ENCODE measurements at places on chromosomes 12 and 14.

DNA sequence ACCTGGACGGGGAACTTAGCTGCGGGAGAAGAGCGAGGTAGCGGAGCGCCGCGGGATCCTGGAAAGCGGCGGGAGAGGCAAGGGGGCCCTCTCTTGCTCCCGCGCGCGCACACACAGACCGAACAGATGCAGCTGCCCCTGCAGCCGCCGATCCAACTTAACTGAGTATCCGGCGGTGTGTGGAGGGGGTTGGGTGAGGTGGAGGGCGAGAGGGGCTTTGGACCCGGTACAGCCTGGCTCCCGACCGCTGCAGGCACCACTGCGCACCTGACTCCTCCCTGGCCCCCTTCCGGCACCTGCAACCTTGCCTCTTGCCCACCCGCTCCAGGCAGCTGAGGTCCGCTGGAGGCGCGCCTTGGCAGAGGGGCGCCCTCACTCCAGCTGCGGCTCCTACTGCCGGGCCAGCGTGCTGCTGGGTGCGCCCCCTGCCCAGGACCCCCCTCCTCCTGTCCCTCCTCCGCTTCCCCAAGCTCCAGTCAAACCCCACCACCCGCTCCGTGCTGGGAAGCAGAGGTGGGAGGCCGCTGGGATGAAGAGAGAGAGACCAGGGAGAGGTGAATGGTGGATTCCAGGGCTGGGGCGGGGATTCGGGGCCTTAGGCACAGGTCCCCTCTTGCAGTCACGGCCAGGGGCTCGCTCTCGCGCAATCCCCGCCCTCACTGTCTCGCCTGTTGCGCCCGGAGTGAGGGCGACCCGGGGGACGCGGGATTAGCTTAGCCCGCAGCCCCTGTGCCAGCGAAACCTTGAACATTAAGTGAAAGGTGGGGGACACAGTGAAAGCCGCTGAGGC lies 2.6 kb downstream of the DIO3 start:
- no peak for DNase-seq

DNA sequence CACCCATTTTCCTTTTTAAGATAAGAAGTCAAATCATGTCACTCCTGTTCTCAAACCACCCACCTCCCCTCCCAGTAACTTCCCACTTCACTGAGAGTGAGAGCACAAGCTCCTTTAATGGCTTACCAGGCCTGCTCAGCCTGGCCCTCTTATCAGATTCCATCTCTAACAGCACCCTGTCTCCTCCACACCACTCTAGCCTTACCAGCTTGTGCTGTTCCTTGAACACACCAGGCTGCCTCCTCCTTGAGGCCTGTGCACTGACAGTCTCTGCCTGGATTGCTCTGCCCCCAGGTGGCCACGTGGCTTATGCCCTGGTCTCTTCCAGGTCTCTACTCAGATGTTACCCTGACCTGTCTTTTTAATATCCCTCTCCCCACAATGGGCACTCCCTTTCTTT lies 40.1 kb upstream of the EVL start:
- DNase-seq, result peak; percentile 24

DNA sequence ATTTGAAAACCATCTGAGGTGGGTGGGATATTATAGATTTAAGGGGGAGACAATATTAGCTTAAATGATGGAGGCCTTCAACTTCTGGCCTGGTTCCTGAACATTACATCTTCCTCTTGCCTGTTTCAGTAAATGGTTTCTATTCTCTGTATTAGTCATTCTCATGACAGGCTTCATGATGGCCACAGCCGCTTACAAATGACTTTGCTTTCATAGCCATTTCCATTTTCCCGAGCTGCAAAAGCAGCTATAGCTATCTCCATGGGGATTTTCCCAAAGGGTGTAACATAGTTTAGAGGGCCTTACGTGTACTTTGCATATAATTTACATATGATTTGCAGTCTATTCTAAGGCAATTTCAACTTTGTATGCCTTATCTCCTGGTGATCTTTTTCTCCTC lies 121.8 kb downstream of the NRXN3 start:
- DNase-seq, result no peak

- no peak for DNase-seq
Observed at GRCh38 chr14:67821121-67821520, 1.5 kb downstream of the RAD51B start.

- DNase-seq, result no peak
Observed at GRCh38 chr12:111573476-111573875, 25.6 kb downstream of the ATXN2 start.

DNA sequence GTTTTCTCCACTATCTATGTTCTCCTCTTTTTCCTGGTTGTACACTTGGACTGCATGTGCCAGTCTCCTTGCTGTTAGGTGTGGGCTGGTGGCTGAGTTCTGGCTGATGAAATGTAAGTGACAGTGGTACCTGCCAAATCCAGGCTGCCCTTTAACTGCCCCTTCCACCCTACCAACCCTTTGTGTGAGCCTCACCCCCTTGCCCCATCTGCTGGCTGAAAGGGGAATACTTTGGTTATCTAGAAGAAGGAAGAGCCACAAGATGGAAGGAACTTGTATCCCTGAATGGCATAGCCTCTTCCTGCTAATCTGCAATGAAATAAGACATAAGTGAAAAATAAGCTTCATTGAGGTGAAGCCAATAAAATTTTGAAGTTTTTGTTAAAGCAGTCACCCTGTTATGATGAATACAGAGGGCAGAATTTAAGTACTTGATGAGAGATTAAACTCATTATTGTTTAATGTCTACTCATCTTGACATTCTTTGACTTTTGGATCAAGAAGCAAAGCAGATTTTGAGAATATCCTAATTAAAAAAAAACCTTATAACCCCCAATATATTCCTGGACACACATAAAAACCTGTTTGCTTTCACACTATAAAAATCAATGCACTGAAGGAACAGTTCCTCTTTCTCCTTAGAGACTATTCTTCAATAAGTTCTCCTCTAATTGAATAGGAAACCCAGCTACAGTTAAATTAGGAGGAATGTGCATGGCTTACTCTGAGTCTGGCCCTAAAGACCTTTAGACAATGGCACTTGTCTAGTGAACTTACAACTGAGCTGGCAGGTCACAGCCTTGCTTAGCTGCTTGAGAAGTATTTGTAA lies 262.6 kb upstream of the BTG1 start:
- DNase-seq, result peak; percentile 10

GRCh38 chr12:116393255-116393654 lies 115.8 kb upstream of the MED13L start:
- DNase-seq, result no peak

GRCh38 chr14:66003082-66003730 lies 483.0 kb upstream of the CCDC196 start:
- no peak for DNase-seq

- no peak for DNase-seq
Observed at GRCh38 chr12:92360543-92360942, 214.9 kb upstream of the BTG1 start.

DNA sequence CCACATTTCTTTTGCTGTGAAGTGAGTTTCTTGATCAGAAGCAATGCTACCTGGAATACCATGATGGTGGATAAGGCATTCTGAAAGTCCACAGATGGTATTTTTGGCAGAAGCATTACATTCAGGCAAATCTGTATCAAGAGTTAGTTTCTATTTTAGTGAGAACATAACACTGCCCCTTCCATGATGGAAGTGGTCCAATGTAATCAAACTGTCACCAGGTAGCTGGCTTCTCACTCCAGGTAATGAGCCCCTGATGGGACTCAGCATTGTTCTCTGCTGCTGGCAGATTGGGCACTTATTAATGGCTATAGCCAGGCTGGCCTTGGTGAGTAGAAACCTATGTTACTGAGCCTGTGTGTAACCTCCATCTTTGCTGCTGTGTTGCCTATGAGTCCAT lies 80.7 kb downstream of the KCNA5 start:
- no peak for DNase-seq

DNA sequence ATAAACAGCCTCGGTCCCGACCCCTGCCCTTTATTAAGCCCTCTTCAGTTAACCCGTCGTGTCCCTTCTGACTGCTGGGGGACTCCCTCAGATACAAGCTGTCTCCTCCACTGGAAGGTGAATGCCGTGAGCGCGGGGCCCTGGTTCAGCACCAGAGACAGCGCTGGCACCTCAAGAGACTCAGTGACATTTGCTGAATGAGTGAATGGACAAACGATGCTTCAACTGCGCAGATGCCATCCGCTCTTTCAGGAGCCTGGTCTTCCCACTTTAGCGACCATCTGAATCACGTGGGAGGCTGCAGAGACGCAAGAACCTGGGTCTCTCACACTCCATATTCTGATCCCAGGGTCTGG lies 92.6 kb upstream of the SFSWAP start:
- DNase-seq, result peak; percentile 42

DNA sequence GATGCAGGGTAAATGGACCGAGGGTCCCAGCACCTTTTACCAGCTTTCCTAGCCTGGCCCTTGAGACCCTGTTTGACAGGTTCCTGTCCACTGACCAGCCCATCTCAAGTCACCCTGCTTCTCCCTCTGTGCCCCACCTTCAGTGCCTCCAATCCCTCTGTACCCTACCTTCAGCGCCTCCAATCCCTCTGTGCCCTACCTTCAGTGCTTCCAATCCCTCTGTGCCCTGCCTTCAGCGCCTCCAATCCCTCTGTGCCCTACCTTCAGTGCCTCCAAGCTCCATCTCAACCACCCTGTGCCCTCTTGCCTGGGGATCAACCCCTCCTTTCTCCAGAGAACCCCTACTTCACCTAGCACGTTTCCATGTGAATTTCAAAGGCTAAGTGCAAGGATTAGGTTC lies 54.3 kb downstream of the ZFP36L1 start:
- no peak for DNase-seq

DNA sequence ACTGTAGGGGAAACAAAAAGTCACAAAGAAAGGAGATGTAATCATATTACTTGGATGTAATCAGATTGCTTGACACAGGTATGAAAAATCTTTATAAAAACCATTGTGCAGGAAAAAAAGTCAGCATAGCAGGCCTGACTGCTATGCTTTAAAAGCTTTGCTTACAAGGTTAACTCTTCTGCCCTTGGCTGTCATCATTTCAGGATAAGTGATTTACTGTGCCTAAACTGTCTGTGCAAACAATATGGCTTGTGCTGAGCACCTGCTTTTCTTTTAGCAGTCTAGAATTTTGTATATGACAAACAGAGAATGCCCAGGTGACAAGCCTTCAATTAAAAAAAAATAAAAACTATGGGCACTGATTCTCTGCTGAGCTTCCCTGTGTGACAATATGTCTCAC lies 63.8 kb upstream of the PLEKHG7 start:
- no peak for DNase-seq

- DNase-seq, result no peak
Observed at GRCh38 chr14:51566831-51567582, 84.7 kb upstream of the FRMD6 start.

DNA sequence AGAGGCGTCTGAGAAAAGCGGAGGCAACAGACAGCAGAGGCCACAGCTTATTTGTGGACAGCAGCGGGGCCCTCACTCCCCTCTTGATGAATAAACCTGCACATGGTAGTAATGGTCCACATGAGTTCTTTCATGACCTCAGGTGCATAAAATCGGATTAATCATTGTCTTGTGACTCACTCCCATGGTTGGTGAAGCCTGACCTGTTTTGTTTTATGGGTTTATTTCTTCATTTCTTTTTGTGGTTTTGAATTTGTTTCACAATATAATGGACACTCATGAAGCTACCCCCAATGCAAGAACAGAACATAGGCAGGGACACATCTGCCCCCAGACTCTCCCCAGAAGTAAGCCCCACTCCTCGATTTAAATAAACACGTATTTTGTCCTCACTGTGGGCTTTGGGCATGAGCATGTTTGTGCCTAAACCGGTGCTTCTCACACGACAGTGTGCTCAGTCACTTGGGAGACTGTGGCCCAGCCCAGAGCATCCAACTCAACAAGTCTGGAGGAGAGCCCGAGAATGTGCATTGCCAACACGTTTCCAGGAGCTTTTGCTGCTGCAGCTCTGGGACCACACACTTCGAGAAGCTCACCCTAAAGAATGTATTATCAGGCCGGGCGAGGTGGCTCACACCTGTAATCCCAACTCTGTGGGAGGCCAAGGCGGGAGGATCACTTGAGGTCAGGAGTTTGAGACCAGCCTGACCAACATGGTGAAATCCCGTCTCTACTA lies 116.1 kb downstream of the SCARB1 start:
- DNase-seq, result peak; percentile 78

- DNase-seq, result no peak
Observed at GRCh38 chr12:119159844-119160243, 18.9 kb upstream of the HSPB8 start.

DNA sequence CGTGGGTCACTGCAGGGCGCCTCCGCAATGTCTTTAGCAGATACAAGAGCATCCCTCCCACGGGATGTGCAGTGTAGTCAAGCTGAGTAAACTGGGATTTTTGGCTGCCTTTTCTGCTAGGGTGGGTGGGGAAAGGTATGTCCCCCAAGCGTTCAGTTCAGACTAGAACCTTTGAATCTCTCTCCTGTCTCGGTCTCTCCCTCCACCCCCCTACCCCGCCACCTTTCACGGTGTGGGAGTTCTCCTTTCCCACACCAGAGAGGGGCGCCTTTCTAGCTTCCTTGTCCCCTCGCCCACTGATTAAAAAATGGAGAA lies 525 bp upstream of the FAR2 start:
- DNase-seq, result peak; percentile 46

DNA sequence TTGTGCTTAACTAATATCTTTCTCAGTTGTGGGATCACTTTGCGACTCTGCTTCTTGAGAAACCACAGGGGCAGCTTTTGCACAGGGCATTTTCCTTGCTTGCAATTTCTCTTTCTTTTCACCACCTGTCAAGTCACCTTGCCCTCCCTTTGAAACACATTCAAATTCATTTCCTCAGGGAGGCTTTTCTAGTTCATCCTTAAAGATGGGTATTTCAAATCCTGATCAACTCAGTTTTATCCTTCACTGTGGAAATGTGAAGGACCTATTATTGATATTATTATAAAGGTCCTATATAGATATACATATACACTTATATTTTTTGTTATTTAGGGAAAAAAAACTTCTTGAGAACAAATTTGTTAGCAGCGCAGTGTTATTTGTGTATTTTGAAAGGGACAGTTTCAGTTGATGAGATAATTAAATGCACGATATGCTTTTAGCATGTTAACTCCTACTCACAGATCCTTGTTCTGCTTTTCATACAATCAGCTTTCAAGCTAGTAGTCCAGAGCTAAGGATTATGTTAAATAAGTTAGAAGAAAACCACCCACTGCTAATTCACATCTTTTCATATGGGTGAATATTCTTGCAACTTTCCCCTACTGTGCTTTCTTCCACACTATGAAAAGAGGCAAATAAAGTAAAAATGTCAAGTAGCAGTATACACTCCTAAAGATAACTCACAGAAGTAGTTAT lies 501.4 kb upstream of the RGS6 start:
- DNase-seq, result no peak

GRCh38 chr14:67883717-67884116 lies 64.1 kb downstream of the RAD51B start:
- DNase-seq, result no peak

DNA sequence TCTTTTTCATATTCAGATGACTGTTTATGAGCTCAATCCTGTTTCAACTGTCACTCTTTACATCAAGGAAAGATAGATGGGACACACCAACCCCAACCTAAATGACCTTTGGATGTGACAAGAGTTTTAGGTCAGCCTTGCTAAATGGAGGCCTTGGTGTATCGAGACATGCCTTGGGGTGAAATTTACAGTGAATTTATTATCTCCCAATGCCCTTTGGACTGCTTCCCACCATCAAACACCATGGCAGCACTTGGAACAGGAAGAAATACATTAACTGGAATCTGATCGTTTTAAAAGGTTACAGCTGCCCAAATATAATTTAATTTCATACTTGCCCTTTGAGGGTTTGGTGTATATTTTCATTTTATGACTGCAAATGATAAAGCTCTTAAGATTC lies 327.6 kb downstream of the SOX5 start:
- no peak for DNase-seq

- DNase-seq, result no peak
Observed at GRCh38 chr12:57929092-57929830, 12.1 kb upstream of the ATP23 start.

- DNase-seq, result no peak
Observed at GRCh38 chr12:52360106-52360662, 7.1 kb downstream of the KRT85 start.

Data from AG08396 (cell line).